Stimulated activated CD4-positive, alpha-beta T cell treated with anti-CD3 and anti-CD28 coated beads, TNF-alpha, amount 100 ng/mL, for 1 hour (primary cell): ENCODE measurements at places on chromosomes 2 and 18.

DNA sequence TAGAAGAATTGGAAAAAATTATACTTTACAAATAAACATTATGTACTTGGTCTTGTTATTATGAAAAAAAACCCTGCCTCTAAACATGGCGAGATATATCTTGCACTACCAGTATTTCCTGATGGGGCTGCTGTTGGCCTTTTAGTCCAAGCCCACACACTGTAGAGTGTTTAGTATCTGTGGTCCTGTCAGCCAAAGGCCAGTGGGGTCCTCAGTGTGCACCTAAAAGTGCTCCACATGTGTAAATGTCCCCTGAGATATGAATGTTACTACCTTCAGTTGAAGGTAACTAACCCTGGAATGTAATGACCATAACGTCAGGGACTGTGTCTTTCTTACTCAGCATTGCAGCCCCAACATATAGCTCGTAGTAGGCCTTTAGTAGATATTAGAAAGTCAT, 71.1 kb upstream of the HK2 start:
- DNase-seq: no peak

GRCh38 chr2:151733771-151734672, at the start of gene NEB:
Gene NEB (minus strand): TSS chr2:151734476. CDS start chr2:151733156, 1,320 bp downstream.
- no peak for DNase-seq

- DNase-seq: no peak
These were observed 8.2 kb downstream of the CTDP1 start for GRCh38 chr18:79687806-79688205.

DNA sequence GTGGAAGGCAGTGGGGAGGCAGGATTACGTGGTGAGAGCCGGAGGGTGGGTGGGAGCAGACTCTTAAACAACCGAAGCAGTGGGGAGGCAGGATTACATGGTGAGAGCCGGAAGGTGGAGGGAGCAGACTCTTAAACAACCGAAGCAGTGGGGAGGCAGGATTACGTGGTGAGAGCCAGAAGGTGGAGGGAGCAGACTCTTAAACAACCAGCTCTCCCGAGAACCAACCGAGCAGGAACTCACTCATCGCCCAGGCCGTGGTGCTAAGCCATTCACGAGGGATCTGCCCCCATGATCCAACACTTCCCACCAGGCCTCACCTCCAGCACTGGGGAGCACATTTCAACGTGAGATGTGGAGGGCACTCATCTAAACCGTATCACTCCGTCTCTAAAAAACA, 87.7 kb downstream of the RTP5 start:
- DNase-seq: no peak

DNA sequence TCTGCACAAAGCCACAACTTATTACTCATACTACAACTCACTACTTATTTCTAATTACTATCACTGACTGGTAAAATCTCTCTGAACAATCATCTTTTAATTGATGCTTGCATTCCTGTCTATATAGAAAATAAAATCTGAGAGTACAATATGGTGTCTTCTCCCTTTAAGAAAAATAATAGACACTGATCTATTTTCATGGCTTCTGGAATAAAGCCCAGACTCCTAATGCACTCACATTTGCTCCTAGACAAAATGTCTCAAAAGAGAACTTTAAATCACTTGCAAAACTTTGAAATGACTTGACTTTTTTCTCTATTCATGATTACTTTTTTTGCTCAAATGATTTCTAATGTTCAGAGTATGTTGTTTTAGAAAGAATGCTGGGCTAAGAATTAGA, 28.7 kb downstream of the ESCO1 start:
- DNase-seq: no peak

DNA sequence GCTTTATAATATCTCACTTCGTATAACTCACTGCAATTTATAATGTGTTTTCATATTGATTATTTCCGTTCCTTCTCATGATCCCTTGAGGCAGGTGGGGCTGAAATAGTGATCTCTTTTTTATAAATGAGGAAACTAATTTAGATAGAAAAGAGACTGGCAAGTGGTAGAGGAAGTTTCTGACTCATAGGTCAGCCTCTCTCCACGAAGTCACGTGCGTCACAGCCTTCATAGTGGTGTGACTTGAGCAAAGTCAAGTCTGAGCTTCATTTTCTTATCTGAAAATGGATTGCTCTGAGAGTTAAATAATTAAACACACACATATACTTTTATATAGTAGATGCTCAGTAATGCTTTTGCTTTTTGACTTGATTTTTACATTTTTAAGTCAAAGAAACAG, 19.9 kb downstream of the ABCG5 start:
- no peak for DNase-seq

DNA sequence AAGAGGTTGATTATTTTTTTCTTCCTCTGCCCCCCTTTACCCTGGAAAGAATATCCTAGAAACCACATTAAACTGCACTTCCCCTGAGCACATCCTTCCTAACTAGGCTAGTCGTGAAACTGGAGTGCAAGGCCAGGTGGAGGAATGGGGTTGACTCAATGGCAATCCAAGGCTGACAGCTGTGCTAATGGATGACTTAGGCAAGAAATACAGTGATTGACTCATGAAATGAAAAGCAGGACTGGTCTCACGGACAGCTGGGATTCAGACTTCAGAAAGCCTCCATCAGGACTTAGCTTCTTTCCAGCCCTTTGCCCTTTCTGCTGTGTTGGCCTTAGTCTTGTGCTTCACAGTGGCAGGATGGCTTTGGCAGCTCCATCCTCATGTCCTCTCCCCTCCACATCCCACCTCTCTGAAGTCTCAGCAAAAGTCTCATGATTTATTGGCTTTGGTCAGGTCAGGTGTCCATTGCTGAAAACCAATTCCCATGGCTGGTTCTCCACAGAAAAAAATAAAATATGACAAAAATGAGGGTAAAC, 33.8 kb downstream of the INSIG2 start:
- no peak for DNase-seq

DNA sequence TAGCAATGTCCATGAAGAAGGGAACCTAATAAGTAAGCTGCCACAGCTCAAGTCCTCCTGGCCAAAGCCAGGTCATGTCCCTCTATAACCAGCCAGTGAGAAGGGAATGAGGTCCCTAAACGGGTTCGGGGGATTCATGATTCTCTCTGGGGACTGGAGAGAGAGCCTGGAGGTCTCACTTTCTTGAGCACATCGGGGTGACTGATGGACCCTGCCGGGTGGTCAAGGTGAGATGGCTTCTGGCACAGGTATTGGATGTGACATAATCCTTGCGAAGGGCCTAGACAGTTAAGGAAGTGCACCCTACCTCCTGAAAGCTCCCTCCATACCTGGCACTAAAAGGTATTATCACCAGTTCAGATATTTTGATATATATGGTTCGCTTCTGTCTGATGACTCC, 45.7 kb downstream of the HRH4 start:
- DNase-seq: no peak

- DNase-seq: no peak
These were observed at the start of gene C2orf72 for GRCh38 chr2:231037202-231037730. Gene C2orf72 (plus strand): TSS chr2:231037523. CDS start chr2:231037566, 43 bp downstream.

- no peak for DNase-seq
These were observed 585.0 kb downstream of the BCL11A start for GRCh38 chr2:59968441-59968840.

GRCh38 chr2:67294218-67294617, 102.9 kb upstream of the ETAA1 start:
- no peak for DNase-seq

GRCh38 chr2:33146102-33146501, 199.3 kb downstream of the LTBP1 start:
- DNase-seq: no peak

GRCh38 chr2:132617989-132618388, 52.0 kb downstream of the LYPD1 start:
- DNase-seq: no peak
